Activated CD8-positive, alpha-beta T cell treated with anti-CD3 and anti-CD28 coated beads for 36 hours (primary cell): ENCODE measurements at places on chromosomes 1 and 21. TPM values are rescaled to one million over a fixed set of nuclear protein-coding genes. Genes with fewer than 3 reads are reported as not detected.

DNA sequence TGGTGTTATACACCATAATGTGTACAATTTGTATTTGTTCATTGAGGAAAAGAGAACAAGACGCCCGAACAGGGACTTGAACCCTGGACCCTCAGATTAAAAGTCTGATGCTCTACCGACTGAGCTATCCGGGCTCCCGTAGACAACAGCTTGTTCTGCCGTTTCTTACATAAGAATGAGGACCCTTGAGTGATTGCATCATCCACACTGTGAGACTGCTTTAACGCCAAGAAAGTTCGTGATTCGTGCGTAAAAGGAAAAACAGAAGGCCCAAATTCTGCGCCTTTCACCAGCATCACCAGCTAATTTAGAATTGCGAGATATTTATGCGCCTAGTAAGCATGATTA is 9.3 kb upstream of the MDM4 start:
- peak overlapping the region; percentile 89 for H3K4me3 ChIP-seq
- H3K27ac ChIP-seq: peak overlapping the region; percentile 99
- peak; percentile 93 for DNase-seq
- H3K4me1 ChIP-seq: peaks cover 26% of the 10 kb centered on the region

DNA sequence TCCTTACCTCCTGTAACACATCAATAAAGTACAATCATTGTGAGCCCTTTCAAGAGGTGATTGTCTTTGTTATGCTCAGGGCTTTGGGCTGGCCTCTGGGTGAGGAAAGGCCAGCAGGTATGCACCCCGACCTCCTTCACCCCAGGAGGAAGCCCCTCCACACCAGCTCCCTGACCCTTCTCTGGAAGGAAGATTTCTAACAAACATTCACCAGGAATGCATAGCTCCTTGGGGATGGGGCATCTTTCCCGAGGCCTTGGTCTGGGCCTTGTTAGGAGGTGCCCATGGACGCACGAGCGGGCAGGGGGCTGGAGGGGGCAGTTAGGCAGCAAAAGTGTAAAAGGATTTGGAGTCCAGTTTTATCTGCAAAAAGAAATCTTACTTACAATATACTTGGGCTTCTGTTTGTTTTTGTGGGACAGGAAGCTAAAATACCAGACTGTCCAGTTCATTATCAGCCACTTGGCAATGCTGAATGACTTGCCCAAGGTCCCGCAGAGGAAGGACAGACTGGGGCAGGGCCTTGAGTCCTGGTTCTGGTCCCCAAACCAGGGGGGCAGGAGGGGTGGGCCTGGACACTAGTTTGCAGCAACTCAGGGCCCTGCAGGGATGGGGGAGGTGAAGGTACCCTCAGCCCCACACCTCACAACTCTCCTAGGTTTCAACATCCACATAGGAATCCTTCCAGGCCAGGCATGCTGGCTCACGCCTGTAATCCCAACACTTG is 10.1 kb downstream of the ZC3H12A start:
- peak overlapping the region; percentile 49 for H3K27ac ChIP-seq
- no peaks in the 10 kb centered on the region for H3K27me3 ChIP-seq
- H3K4me3 ChIP-seq: no peak overlapping the region
- H3K4me1 ChIP-seq: peaks cover 36% of the 10 kb centered on the region
- H3K36me3 ChIP-seq: peaks cover 31% of the 10 kb centered on the region

DNA sequence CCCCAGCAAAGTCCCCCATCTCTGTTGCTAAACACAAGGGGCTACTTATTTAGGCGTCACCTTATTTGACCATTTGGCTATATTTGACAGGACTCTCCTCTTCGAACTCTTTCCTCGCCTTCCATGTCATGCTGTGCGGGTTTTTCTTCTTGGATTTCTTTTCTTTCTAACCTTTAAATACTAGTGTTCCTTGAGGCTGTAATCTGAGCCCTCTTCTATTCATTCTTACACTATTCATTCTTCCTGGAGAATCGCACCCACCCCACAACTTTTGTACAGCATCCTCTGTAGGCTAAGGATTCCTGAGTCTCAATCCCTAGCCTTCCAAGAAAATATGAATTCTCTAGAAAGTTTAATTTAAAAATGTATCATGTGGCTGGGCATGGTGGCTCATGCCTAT is 61.7 kb upstream of the C1orf115 start:
- peaks cover 4% of the 10 kb centered on the region for H3K27me3 ChIP-seq
- no peak for DNase-seq
- H3K4me3 ChIP-seq: no peak overlapping the region
- no peak overlapping the region for H3K27ac ChIP-seq
- no peaks in the 10 kb centered on the region for H3K4me1 ChIP-seq

- no peaks in the 10 kb centered on the region for H3K27me3 ChIP-seq
- H3K36me3 ChIP-seq: peaks cover 3% of the 10 kb centered on the region
- no peaks in the 10 kb centered on the region for H3K4me1 ChIP-seq
- DNase-seq: no peak
- H3K27ac ChIP-seq: no peak overlapping the region
Observed at GRCh38 chr1:246110343-246111219, 396.5 kb downstream of the SMYD3 start.

DNA sequence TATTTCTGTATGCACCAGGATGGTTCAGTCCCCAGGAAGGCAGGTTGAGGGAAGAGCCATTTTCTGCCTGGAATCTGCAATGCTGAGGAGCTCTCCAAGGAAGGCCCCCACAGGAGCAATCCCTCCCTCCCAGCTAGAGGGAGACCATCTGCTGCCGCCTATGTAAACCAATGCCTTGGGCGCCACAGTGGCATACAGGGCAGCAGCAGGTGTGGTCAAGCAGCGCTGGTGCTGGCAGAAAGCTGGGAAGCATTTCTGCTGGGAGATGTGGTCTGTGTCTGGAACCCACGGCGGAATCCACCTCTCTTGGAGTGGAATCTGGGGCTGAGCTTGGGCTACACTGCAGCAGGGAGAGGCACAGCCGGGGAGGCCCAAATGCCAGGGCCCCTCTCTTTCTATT is 283.3 kb downstream of the RRAGC start:
- peaks cover 5% of the 10 kb centered on the region for H3K4me1 ChIP-seq
- no peak overlapping the region for H3K4me3 ChIP-seq
- peaks cover 32% of the 10 kb centered on the region for H3K27me3 ChIP-seq
- H3K36me3 ChIP-seq: no peaks in the 10 kb centered on the region
- DNase-seq: no peak
- no peak overlapping the region for H3K27ac ChIP-seq

- peak; percentile 56 for DNase-seq
- H3K4me1 ChIP-seq: peaks cover 40% of the 10 kb centered on the region
- peaks cover 10% of the 10 kb centered on the region for H3K36me3 ChIP-seq
- H3K4me3 ChIP-seq: peak overlapping the region; percentile 14
Observed at GRCh38 chr21:32929633-32930038, 96.1 kb upstream of the OLIG2 start.

The PLPP3 gene
- not detected for total RNA-seq

GRCh38 chr1:115051850-115052249 is 22.2 kb downstream of the TSHB start:
- H3K36me3 ChIP-seq: no peaks in the 10 kb centered on the region
- H3K4me3 ChIP-seq: no peak overlapping the region
- no peaks in the 10 kb centered on the region for H3K27me3 ChIP-seq

- DNase-seq: no peak
- no peak overlapping the region for H3K4me3 ChIP-seq
- no peaks in the 10 kb centered on the region for H3K36me3 ChIP-seq
- no peaks in the 10 kb centered on the region for H3K4me1 ChIP-seq
Observed at GRCh38 chr1:225517697-225518096, 89.9 kb upstream of the LBR start.

- peaks cover 19% of the 10 kb centered on the region for H3K27me3 ChIP-seq
- no peak overlapping the region for H3K4me3 ChIP-seq
- H3K4me1 ChIP-seq: peaks cover 10% of the 10 kb centered on the region
- no peaks in the 10 kb centered on the region for H3K36me3 ChIP-seq
- H3K27ac ChIP-seq: no peak overlapping the region
Observed at GRCh38 chr1:33379631-33380354, 51.1 kb downstream of the PHC2 start.

DNA sequence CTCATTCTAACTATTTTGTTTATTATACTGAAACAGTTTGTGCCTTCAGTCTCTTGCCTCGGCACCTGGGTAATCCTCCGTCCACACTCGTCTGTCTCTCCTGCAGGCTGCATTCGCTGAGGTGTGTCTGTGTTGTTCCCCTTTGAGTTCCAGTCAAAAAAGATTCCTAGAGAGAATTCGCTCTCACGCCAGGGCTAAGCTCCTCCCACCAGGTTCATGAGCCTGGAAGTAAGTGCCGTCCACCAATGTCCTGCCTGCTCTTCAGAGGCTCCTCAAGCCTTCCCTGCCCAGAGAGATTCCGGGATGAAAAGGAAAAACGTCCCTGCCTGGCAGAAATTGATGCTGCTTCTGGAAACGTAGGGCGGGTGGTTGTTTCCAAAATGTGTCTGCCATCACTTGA is 12.9 kb downstream of the KIAA2013 start:
- H3K36me3 ChIP-seq: peaks cover 2% of the 10 kb centered on the region
- H3K27me3 ChIP-seq: peaks cover 1% of the 10 kb centered on the region
- no peak overlapping the region for H3K27ac ChIP-seq
- no peak for DNase-seq
- H3K4me3 ChIP-seq: no peak overlapping the region
- H3K4me1 ChIP-seq: peaks cover 8% of the 10 kb centered on the region

DNA sequence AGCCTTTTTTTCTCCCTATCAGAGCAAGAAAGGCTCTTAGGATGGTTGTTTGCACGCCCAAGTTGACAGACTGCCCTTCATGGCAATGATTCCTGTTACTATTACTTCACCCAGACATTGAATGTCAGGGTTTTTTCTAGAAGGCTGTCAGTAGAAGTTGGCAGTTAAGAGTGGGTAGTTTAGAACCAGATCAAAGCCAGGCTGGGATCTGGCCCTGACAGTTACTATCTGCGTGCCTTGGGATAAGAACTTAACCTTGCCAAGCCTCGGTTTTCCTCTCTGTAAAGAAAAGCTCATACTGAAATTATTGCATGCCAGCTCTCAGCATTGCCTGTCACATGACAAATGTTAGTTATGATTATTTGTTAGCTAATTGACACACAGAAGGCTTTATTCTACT is 58.7 kb upstream of the PPP2R5A start:
- DNase-seq: no peak
- no peak overlapping the region for H3K4me3 ChIP-seq
- H3K27ac ChIP-seq: peak overlapping the region; percentile 62
- peaks cover 26% of the 10 kb centered on the region for H3K4me1 ChIP-seq
- no peaks in the 10 kb centered on the region for H3K27me3 ChIP-seq

DNA sequence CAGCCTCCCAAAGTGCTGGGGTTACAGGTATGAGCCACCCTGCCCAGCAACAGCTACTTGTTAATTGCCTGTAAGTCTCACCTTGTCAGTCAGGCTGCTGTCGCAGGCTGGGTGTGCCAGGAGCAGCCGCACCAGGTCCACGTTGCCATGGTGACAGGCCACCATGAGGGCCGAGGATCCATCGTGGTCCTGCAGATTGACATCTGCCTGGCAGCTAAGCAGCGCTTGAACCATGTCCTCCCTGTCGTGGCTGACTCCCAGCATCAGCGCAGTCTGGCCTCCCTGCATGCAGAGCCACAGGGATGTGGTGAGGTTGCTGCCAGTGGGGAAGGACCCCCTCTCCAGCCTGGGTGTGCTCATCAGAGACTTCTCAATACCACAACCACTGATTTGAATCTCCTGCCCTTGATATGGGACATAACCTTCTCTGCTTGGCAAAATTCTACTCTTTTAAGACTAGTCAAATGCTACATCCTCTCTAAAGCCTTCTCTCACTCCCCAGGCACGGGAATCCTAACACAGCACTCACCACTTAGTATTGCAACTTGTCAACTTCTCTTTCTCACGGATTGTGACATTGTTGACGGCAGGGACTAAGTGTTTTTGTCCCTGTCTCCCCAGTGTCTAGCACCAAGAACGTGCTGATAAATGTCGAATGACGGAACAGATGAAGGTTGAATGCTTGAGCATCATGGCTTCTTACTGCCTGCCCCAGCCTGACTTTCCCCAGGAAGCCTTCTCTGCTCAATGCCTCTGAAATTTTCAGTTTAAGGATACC is 52.9 kb downstream of the L1TD1 start:
- H3K4me1 ChIP-seq: no peaks in the 10 kb centered on the region
- no peak for DNase-seq
- no peak overlapping the region for H3K27ac ChIP-seq

DNA sequence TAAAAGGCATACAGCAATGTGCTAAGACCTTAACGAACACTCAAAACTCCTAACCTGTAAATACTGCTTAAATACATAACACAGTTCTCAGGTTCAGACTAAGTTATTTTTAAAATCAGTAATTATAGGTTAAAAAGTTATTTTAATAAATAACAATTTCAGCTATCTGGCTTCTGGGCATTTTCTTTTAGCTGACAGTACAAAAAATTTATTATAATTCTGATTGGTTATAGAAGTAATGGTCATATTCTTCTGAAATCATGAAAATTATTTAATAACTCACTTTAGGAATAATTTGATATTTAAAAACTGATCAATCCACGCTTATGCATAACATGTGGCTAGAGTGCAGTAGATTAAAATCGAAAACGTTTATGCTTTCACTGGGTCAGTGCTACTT is 10.7 kb downstream of the RGS18 start:
- no peaks in the 10 kb centered on the region for H3K4me1 ChIP-seq
- H3K27me3 ChIP-seq: no peaks in the 10 kb centered on the region
- no peaks in the 10 kb centered on the region for H3K36me3 ChIP-seq
- H3K4me3 ChIP-seq: no peak overlapping the region
- no peak overlapping the region for H3K27ac ChIP-seq

DNA sequence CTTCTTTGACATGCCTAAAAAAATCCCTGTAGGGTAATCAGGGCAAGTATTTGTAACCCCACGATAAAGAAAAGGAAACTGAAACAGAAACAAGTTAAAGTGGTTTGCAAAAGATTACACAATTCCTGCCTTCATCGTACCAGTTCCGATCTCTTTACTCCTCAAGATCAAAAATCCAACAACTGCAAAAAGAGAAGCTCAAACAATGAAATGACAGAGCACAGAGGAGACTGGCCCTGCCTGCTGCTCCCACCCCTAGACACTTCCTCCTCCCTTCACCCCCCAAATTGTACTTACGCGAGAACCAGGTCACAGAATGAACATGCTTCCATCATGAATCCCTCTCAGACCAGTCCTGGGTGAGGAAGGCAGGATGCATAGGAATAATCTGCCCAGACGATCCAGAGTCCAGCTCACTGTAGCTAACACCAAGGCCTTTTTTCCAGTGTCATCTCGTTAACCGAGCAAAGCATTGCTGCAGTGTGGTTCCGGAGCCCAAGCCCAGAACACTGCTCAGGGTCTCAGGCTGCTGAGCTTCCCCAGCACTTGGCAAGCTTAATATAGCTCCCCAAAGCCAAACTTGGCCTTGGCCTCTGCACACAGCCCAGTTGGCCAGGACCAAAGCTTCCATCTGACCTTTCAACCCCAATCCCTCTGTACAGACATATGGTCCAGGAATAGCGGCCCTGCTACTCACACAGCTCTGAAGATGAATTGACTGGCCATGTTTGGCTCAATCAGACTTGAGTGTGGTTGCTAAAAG is 20.3 kb downstream of the RXRG start:
- no peak for DNase-seq
- H3K4me3 ChIP-seq: peak overlapping the region; percentile 42
- H3K4me1 ChIP-seq: peaks cover 15% of the 10 kb centered on the region
- H3K36me3 ChIP-seq: no peaks in the 10 kb centered on the region
- H3K27me3 ChIP-seq: no peaks in the 10 kb centered on the region

GRCh38 chr1:228315945-228316588 is 90.6 kb downstream of the TRIM11 start:
- no peaks in the 10 kb centered on the region for H3K4me1 ChIP-seq
- no peak overlapping the region for H3K4me3 ChIP-seq
- no peak overlapping the region for H3K27ac ChIP-seq
